ENCODE measurements at places on chromosomes 12 and 14.

GRCh38 chr12:129827866-129828384 lies 75.9 kb downstream of the TMEM132D start:
- DNase-seq = no peak

DNA sequence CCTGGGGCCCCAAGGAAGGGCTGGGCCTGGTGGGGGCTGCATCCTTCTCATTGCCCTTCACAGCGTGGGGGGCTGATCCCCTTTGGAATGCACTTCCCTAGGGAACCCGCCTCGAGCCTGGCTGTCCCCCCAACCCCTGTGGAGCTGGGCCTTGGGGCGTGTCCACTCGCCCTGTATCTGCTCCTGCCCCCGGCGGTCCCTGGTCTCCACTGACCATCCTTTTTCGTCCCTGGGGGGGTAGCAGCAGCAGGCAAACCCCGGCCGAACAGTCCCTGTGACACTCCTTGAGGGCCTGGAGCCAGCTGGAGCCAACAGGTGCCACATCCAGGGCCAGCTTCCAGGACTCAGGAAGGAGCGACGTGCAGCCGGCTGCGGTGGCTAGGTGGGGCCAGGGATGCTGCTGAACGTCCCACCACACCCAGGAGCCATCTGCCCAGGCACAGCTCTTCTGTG lies 9.4 kb upstream of the GPR132 start:
- DNase-seq = no peak

GRCh38 chr12:118058881-118059280 lies 2.1 kb downstream of the WSB2 start:
- no peak for DNase-seq

GRCh38 chr14:47300796-47301195 lies 374.6 kb downstream of the MDGA2 start:
- no peak for DNase-seq

DNA sequence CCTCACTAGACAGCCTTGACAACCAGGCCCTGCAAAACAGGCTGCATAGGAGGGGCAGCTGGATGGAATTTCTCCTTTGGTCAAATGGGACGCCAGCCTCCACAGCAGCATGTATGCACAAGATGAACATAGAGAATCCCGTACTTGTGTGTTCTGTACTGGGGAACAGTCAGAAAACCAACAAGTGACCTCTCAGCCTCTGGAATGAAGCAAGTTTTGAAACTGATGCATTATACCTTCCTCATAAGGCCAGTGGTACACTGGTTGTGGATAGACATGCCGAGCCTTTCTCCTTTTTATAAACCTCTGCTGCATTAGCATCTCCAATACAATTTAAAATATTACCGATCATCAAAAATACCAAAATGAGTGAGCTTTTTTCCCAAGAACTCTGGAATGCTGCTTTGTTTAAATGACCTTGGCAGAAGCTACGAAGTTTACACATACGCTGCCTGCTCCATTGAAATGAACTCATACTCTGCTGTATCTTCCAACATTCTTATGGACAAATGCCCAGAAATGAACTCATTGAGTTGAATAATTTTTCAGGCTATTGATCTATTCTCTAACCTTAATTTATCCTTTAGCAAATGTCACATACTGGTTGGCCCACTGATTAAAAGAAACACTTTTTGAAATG lies 47.6 kb upstream of the FERMT2 start:
- DNase-seq = no peak

GRCh38 chr14:53925201-53925766 lies 31.3 kb downstream of the BMP4 start:
- no peak for DNase-seq
